Hindlimb muscle (tissue), 1 donor: ENCODE measurements at places on chromosomes 4 and X.

- DNase-seq: no peak
These were observed 39.4 kb downstream of the STIM2 start for GRCh38 chr4:26899991-26900390.

GRCh38 chrX:76555816-76556215, 128.3 kb downstream of the MAGEE1 start:
- DNase-seq: no peak

DNA sequence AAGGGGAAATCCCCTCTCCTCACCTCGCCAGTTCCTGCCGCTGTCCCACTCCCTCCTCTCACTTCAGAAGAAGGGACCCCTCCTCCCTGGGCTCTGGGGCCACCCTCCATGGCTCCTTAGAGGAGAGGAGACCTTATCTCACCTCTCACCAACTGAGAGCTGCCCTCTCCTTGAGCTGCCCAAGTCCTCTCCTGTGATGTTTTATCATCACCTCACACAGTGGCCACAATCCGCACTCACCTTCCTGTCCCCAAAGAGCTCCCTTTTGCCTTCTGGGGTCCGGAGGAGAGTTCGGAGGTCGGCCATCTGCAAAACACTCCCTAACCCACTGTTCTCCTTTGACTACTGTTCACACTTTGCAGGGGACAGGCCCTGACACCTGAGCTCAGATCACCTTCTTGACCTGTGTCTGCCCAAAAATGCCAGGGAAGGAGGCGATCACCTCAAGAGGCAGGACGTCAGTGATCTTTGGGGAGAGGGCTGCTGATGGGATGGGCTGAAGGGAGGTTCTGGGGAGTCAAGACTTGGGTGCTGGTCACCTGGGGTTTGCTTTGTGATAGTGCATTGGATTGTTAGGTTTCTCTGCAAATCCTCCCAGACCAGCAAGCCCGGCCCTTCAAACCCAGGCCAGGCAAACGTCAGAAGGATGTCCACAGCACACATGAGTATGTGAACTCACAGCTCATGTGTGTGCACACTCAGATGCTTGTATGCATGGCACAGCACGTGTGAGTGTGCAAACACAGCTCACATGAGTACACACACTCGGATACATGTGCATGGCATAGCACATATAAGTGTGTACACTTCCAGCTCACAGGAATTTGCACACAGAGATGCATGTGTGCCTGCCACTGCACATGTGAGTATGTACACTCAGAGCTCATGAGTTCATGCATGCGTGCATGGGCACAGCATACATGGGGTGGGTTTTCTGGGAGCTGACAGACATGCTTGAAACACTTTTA, 41.8 kb downstream of the HTRA3 start:
- DNase-seq: no peak

DNA sequence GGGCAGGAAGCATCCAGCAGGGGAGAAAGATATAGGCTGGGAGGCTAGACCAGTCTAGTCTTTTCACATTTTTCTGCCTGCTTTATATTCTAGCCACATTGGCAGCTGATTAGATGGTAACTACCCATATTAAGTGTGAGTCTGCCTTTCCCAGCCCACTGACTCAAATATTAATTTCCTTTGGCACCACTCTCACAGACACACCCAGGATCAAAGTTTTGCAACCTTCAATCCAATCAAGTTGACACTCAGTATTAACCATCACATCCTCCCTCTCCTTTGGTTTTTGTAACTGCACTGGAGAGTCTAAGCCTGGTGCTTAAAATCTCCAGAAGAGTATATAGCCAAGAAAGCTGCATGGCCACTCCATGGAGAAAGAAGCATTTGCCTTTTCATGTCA, 560.4 kb downstream of the GRXCR1 start:
- no peak for DNase-seq

GRCh38 chr4:145873901-145874300, 64.7 kb downstream of the ZNF827 start:
- no peak for DNase-seq

- no peak for DNase-seq
These were observed 17.2 kb downstream of the ANXA3 start for GRCh38 chr4:78568640-78569305.

GRCh38 chr4:68734095-68734494, 63.6 kb upstream of the UGT2B15 start:
- DNase-seq: no peak
